ENCODE measurements at places on chromosomes 7 and 10. TPM values are rescaled to one million over a fixed set of nuclear protein-coding genes. Genes with fewer than 3 reads are reported as not detected.

Gene ICA1
- total RNA-seq: 51.8 TPM

- H3K4me1 ChIP-seq: no peaks in the 10 kb centered on the region
- no peak overlapping the region for H3K27ac ChIP-seq
- H3K36me3 ChIP-seq: no peaks in the 10 kb centered on the region
- no peaks in the 10 kb centered on the region for H3K27me3 ChIP-seq
Measured at GRCh38 chr7:111180338-111180737, 89.4 kb downstream of the LRRN3 start.

Gene OIT3
- total RNA-seq: 0.30 TPM

Gene CFTR
- 0.67 TPM for total RNA-seq
